ENCODE measurements at places on chromosomes 3 and 15.
A peak's percentile ranks its signal among the peaks of the same experiment; 100 is the strongest.

DNA sequence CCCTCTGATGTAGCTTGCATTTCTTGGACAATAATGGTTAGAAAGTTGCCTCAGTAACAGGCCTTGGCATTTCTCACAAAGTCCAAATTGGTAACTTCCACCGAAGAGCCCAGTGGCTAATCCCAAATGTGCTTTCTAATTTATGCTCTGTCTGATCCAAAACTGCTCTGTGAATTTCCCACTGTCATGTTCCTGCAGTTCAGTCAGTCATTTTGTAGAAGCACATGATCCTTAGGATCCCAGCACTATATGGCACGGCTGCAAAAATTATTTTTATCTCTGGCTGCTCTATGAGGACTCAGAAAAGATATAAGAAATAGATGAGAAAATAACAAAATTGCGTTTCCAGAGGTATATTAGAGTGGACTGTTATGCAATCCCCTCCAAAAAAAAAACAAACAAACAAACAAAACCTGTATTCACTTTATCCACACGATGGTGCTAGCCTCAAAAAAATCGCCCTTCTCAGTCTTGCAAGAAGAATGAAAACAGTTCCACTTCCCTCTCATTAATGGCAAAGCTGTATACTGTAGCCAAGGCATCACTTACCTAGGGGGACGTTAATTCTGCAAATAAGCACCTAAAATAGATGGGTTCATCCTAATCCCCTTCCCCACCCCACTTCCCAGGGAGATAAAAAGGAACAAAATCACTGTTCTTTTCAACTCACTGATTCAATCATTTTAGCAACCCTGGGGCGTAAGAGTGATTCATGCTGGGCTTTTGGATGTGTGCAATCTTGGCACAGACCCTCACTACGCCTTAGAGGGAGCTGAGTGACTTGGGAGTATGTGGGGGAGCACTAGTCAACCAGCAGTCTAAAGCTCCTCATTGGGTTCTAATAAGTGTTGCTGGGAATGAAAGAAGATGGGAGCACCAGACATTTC lies 61.3 kb downstream of the TMCO5A start:
- DNase-seq, result peak; percentile 32

DNA sequence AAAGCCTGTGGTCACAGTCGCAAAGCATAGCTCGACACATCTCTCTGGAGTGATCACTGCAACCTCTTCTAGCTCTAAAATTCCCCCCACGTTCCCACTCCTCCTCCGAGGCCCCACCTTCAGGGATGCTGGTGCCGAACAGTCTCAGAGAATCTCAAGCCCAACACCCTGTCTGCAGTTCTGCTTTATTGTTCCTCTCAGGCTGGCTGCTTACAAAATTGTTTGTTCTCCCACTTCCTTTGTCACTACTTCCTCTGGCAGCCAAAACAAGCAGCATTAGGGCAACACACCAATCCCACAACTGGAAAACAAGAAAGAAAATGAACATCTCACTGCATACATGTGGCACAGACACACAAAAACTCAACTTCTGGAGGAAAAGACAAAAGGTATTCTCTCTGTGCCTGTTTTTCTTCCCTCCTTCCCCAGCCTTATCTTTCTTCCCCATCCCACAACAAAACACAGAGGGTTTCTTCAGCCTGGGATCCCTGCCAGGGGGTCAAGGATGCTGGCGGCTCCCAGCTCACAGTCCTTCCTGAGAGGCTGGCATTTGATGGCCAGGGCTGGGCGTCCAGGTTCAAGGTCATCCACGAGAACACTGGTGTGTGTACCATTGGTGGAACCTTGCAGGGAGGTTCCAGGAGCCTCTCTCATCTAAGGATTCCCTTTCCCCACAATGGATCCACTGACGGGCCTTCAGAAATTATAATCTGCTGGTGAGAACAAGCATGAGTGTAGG lies 108.4 kb downstream of the TMCO5A start:
- no peak for DNase-seq

DNA sequence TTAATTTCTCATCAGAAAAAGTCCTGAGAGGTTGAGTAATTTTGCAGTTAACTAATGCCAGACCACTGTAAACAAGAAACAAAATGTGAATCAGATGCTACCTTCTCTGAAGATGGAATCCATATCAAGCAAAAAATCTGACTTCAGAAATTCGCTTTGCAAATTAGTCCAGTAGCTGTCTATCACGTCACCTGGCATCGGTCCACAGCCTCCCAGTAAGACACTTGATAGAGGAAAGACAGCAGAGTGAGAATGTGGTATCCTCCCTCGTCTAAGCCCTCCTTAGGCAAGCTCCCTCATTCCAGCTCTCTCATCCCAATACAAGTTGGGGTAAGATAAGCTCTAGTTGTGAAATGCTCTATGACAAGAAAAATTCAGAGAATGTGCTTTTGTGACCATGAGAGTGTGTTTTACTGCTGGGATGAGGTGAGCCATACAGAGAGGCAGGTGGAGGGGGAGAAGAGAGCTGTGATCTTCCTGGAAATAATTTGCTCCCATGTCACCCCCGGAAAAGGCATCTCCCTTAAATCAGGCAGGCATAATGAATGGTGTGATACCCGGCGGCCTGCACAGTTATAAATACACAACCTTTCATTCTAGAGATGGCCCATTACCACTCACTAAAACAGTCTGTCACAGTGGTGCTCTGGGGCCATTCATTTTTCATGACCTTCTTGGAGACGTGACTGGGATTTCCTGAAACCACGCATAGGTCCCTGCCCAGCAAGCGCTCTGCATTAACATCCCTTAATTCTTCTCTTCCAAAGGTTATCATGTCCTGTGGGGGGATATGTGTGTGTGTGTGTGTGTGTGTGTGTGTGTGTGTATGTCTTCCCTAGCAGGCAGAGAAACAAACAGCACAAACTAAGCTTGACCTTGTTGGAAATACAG lies 602.0 kb upstream of the KCNMB2 start:
- peak; percentile 39 for DNase-seq

- DNase-seq, result no peak
Measured at GRCh38 chr3:43742920-43743319, 52.2 kb downstream of the ABHD5 start.

- no peak for DNase-seq
Measured at GRCh38 chr3:84904816-84905555, 53.8 kb upstream of the CADM2 start.

Measured in HS-5 (cell line).